ENCODE measurements at places on chromosomes 5 and 9.

DNA sequence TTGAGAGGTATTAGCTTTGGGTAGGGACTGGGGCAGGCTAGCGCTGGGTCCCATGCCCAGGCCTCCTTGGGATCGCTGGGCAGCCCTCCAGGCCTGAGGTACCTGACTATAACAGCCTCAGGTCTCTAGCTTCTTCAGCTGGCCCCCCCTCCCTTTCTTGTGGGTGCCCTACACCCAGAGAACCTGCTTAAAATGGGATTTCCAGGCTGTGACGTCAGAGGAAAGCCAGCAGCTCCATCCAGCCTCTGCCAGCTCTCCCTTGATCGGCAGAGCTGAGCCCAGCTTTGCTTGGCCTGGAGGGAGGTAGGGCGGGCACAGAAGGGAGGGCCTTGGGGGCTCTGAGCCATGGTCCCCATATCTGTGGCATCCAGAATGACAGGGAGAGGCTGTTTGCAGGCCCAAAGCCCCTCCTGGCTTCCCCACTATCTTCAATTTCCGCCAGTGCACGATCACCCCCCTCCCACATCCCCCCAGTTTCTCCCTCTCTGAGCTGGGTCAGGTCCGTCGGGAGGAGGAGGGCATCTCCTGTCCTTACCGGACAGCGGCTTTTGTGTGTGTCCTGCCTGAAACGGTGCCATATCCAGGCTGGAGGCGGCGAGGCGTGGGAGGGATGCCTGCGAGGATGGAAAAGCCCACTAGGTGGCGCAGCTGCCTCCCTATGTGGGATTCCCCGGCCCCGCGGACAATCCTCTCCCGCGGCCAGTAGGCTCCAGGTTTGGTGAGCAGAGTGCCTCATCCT lies 10.8 kb downstream of the REEP2 start:
- peak; percentile 94 for DNase-seq

- DNase-seq = no peak
These were observed 17.1 kb downstream of the EFNA5 start for GRCh38 chr5:107653685-107654084.

- DNase-seq = no peak
These were observed 12.0 kb downstream of the CAMSAP1 start for GRCh38 chr9:135895202-135895848.

- DNase-seq = no peak
These were observed 7.6 kb upstream of the TBC1D2 start for GRCh38 chr9:98263080-98263479.

- no peak for DNase-seq
These were observed 130.6 kb downstream of the RXRA start for GRCh38 chr9:134456756-134457305.

- DNase-seq = no peak
These were observed 15.7 kb upstream of the TNC start for GRCh38 chr9:115133649-115134048.

DNA sequence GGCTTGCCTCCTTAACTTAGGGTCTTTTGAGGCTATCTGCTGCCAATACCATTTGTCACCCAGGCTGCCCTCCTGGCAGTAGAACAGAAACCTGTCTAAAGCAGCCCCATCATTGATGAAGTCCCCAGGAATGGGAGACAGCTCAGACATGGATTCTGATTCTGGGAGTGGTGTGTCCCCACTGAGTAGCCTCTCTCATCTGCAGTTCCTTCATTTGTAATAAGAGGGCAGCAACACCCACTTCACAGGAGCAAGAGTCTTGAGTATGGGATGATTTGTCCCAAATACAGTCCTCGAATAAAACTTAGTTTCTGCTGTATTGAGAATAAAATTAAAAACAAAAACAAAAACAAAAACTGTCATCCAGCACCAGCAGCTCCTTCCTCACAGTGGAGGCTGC lies 167.6 kb downstream of the ASTN2 start:
- peak; percentile 9 for DNase-seq

GRCh38 chr9:23730364-23730763 lies 95.7 kb downstream of the ELAVL2 start:
- DNase-seq = no peak

GRCh38 chr9:135299651-135300345 lies 179.8 kb upstream of the PPP1R26 start:
- DNase-seq = no peak

DNA sequence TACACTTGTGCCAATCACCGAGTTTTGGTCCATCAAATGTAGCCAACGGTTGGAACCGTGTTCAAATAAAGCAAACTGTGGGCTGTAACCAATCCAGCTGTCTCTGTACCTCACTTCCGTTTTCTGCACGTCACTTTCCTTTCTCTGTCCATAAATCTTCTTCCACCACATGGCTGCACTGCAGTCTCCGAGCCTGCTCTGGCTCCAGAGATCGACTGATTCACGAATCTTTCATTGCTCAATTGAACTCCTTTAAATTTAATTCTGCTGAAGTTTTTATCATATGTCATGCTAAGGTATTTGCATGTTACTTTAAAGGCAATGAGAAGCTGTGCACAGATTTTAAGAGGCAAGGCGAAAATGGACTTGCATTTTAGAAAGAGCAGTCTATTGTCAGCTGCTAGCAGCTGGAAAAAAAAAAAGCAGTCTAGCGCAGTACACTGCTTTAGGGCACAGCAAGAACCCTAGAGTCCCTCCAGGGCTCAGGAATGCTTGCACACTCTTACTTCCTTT lies 13.2 kb downstream of the TTC39B start:
- no peak for DNase-seq

DNA sequence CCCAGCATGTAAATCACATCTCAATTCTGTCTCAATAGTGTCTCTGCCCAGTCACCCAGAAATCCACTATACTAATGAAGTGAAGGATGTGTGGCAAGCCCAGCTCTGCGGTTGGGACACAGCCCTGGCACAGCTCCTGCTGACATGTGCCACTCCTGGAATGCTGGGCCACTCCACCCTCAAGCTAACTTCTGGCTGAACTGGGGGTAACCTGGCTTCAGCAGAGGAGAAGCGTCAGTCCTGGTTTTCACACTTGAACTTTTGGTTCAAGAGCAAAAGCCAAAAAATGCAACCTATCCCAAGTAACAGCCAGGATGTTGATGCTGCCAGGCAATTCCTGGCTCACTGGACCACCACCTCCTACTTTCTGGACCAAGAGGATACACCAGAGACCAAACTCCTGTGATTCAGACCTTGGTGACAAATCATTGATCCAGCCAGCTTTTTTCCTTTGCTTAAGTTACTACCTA lies 86.4 kb downstream of the ARRDC3 start:
- DNase-seq = no peak

DNA sequence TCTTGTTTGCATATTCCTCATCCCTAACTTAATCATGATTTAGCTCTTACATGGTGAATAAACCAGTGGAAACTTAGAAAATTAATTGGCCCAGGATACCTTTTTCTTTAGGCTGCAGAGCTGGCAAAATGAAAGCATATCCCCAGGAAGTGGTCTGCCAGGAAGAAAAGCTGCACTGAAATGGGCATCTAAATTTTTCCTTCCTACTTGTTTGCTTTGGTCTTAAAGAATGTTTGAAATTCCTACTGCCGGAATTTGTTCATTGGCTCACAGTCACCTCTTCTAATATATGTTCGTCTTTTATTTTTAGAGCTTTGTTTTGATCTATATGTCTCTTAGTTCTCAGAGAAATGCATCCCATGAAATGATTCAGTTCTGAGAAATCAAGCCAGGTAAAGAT lies 113.2 kb upstream of the ELL2 start:
- DNase-seq = no peak

- DNase-seq = no peak
These were observed 194.1 kb downstream of the GNA14 start for GRCh38 chr9:77453825-77454647.

GRCh38 chr5:170513856-170514525 lies 10.2 kb downstream of the KCNIP1 start:
- no peak for DNase-seq

DNA sequence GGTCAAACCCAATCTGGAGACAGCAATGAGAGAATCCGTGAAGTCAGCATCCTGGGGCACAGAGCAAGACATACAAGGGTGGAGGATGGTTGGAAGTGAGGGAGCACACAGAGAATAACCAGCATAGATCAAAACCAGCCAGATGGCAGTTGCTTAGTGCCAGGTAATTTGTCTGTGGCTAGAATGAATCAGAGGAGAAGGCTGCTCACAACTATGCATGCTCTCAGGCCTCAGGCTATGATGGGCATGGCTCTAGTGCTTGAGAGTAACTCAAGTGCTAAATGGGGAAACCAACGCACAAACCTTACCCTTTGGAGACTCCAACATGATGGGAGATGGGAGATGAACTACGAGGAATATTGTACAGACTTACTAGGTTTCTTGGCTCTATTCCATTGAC lies 160.8 kb downstream of the DMRT2 start:
- DNase-seq = no peak

DNA sequence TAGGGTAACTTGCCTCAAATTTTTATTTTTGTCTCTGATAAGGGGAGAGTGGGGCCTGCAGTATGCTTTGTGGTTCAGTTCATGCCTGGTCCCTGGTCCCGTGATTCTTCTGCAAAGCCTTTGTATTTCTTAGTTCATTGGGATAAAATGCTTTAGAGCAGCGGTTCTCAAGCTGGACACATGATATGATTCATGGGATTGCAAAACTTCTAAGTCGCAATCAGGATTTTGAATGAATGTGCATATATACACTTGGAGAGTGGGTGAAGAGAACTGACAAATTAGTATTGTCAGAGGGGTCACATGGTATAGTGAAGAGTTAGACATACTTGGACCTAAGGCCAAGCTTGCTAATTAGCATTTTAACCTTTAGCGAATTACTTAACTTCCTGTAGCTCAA lies 265.4 kb upstream of the KLF9 start:
- DNase-seq = no peak

DNA sequence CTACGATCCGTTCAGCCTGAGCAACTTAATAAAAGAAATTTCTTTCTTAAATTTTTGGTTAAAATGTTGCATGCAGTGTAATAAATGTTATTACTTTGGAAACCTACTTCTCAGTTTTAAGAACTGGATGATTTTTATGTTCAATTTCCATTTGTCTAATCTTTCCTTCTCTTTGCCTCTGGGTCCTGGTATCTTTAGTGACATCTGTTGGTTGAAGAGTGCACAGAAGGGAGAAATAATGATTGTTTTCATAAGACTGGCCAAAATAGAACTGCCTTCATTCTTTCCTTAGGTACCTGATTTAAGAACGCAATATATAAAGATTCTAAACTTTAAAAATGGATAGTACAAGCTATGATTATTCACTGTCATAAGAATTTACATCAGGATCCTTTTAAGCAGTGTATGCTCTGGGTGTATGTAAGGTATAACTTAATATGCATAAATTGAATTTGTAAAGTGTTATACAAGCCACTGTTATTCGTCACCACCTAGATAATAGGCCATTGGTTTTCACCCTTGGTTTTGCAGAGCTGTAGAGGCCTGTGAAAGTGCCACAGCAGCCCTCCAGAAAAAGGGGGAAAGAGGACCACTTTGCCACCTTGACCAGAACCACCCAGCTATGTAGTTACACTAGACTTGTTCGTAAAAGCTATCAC lies 82.8 kb upstream of the TLX3 start:
- DNase-seq = no peak

- no peak for DNase-seq
These were observed 109.6 kb downstream of the FAM174A start for GRCh38 chr5:100644776-100645175.

GRCh38 chr5:169299191-169299662 lies 1.7 kb downstream of the SLIT3 start:
- no peak for DNase-seq

GRCh38 chr9:87441251-87441650 lies 56.4 kb upstream of the DAPK1 start:
- DNase-seq = no peak

DNA sequence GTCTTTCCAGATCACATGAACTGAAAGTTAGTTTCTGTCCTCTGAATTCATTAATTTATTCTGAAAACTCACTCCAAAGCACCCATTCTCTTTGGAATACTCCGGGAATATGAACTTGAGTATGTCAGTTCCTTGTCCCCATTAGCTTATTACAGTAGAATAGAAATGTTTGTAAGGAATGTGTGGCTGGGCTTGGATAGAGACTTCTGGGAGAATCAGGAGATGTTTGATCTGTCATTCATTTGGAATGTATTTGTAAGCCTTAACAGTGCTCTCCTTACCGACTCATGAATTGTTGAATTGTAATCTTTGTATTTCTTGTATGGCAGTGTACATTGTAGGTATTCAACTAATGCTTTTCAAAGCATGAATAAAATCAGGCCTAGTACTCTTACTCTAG lies 548.4 kb downstream of the LRRC70 start:
- DNase-seq = no peak

GRCh38 chr5:178269499-178269898 lies 36.9 kb upstream of the PHYKPL start:
- DNase-seq = no peak

GRCh38 chr5:127425037-127425436 lies 92.4 kb upstream of the PRRC1 start:
- DNase-seq = no peak

DNA sequence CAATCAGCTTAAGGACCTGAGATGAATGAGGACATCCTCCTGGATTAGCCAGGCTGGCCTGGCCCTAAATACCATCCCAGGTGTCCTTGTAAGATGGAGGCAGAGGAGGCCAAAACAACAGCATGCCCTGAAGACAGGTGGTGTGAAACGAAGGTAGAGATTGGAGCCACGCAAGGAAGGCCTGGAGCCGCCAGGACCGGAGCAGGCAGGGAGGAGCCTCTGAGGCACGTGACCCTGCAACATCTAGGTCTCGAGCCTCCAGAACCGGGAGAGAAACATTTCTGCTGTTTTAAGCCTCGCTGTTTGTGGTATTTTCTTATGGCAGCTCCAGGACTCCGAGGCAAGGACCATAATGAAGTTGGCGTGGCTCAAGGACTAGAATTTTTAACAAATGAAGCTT lies 9.7 kb upstream of the COL5A1 start:
- DNase-seq = no peak

DNA sequence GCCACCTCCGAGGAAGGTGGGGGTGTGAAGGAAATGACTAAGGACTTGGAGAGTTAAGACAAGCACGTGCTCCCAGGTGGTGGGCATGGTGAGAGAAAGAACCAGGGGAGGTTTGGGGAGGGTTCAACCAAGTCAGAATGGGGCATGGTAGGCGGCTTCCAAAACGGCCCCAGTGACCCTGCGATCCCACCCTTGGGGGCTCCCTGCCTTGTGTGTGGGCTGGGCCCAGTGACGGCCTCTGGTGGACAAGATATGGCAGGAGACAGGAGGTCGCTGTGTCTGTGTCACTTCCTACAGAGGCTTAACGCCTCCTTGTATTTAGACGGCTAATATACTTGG lies 51.3 kb upstream of the IRX4 start:
- DNase-seq = no peak

DNA sequence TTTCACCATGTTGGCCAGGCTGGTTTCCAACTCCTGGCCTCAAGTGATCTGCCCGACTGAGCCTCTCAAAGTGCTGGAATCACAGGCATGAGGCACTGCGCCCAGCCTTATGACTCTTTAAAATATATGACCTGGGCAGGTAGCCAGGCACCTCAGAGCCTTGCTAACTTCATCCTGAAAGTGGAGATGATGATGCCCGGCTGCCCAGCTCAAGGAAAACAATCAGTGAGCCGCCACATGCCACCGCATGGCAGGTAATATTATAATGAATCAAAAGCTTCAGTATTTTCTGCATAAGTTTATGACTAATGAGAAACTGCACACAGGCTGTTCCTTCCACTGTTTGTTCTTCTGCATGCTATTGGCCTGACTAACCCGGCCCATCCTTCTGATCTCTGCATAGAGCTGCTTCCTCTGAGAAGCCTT lies 30.4 kb upstream of the DMRT1 start:
- no peak for DNase-seq
